ENCODE measurements at places on chromosomes 16 and 17. TPM values are rescaled to one million over a fixed set of nuclear protein-coding genes. Genes with fewer than 3 reads are reported as not detected.

- no peak for DNase-seq
Observed at GRCh38 chr16:24174504-24174903, 81.6 kb upstream of the CACNG3 start.

- no peak for DNase-seq
Observed at GRCh38 chr17:42566215-42566882, 551 bp upstream of the MLX start.

DNA sequence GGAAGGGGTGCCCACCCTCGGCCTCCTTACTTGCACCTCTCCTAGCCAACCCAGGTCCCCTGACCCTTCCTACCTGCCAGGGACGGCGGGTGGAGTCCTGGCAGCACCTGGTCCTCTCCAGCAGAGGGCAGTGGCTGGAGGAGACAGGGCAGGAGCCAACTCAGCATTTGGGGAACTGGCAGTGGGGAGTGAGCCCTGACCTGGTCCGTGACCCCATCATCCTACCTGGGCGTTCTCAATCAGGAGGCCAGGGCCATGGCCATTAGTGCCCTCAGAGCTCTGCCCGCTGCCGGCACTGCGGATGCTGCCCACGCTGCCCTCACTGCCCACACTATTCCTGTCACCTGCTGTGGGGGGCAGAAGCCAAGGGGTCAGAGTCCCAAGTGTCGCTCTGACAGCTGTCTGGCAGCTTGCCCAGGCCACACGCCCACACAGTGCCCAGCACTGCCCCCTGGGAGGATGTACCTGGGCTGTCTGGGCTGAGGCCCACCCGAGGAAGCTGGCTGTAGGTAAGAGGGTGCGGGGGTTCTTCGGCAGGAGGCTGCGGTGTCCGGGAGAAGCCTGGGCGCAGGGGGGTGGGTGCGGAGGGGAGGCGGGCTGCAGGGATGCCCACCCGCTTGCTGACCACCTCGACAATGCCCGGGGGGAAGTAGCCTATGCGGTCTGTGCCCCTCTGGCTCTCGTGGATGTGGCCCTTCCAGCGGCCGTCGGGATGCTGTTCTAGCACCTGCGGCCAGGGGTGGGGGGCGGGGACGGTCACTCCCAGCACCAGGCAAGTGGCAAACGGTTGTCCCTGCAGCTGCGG, 10.8 kb downstream of the CASKIN2 start:
- DNase-seq = peak; percentile 41

The SNAI3 gene
- total RNA-seq = 24.2 TPM

GRCh38 chr16:31451681-31452351, 7.5 kb upstream of the ARMC5 start:
- DNase-seq = no peak

DNA sequence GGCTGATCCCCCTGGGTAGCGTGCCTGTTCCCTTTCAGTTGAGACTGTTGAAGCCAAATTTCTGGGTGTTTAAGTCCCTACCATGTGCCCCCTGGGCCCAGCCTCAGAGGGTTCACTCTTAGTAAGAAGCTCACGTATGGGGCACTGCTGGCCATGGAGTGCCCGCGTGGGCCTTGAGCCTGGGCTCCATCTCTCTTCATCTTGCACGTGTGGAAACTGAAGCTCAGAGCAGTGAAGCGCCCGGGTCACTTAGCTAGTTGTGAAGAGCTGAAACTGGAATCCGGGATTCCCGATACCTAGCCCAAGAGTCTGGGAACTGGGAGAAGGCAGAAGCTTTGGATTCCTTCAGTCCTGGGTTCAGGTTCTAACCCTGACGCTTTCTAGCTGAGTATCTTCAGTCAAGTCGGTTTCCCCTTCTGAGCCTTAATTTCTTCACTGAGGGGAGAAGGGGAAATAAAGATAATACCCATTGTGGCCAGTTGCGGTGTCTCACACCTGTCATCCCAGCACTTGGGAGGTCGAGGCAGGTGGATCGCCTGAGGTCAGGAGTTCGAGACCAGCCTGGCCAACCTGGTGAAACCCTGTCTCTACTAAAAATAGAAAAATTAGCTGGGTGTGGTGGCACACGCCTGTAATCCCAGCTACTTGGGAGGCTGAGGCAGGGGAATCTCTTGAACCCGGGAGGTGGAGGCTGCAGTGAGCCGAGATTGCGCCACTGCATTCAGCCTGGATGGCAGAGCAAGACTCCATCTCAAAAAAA, 103.9 kb downstream of the OR1D5 start:
- no peak for DNase-seq

DNA sequence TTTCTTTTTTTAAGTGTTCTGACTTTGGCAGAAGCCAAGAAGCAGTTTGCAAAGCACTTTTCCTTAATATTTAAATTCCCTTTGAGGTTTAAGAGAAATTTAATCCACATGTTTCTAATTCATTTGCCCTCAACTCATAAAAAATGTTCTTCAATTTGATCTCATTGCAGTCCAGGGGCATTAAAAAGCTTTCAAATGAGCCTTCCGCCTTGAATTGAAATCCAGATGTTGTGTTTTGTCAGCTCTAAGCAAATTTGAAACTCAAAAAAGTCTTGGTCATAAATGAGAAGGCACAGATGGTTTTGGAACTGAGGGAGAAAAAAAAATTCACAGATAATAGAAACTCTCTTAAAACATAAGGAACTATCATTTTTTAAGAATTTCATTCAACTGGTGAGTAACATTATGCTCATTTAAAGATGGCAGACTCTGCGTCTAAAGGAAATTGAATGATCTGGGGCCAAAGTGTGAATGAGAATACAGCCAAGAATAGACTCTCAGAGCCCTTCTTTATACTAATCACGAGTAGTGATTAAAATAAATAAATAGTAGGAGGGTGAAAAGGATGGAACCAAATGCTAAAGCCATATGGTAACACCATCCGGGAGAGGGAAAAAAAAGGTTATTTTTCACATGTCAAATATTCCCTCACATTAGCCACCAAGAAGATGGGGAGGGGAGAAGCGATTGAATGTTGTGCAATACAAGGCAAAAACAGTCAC, 1304.7 kb downstream of the CDH8 start:
- no peak for DNase-seq

DNA sequence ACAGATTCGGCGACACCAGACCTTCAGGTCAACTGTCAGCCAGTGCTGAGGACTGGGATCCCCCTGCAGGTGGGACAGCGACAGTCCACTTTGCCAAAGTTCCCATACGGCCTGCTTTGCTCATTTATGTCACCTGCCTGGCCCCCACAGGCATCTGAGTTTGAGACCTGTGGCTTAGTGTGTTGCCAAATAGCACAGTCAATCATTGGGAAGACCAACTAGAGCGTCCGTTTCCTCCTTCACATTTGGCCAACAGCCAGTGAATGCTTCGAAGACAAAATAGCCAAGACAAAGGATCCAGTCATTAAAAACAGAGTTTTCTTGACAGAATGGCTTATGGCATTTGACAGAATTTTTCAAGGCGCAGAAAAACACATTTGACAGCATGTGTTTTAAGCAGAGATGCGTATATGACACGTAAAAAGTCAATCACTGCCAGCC, 113.8 kb downstream of the ABCC12 start:
- no peak for DNase-seq

- DNase-seq = no peak
Observed at GRCh38 chr17:64001763-64002529, 3.8 kb downstream of the PRR29 start.

The ENO3 gene
- total RNA-seq = 44.9 TPM

The EME1 gene
- 19.9 TPM for total RNA-seq

The TEX19 gene
- total RNA-seq = not detected

The TNFRSF12A gene
- total RNA-seq = 2.1 TPM

DNA sequence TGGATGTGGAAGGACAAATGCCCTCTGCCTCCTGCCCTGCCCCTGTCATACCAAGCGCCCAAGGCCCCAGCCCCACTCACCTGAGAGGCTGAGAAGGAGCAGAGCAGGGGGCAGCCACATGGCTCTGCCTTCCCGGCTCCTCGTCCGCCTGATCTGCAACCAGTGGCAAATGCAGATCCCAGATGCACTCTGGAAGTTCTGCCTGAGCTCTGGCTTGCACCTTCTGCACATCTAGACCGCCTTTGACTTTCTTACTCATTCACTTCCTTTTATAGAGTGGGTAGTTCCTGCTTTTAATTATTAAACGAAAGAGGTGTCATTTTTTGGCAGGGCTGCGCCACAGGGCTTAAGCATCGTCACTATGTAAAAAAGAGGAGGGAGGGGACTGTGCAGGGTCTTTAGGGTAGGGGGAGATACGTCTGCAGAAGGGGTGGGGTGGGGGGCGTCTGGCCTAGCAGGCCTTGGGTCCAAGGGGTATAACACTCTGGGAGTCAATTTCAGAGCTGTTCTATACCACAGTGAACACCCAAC, at the start of gene CD300LB:
CD300LB (minus strand) TSS at position 245 of the 531 bp plus-strand sequence; CDS start at position 120, 125 bp downstream.
- no peak for DNase-seq

- no peak for DNase-seq
Observed at GRCh38 chr17:17050346-17051345, 8.4 kb downstream of the MPRIP start.

The IGF2BP1 gene
- total RNA-seq = 0.04 TPM

The RNF222 gene
- 0.12 TPM for total RNA-seq

The COL1A1 gene
- total RNA-seq = 0.31 TPM

The ZNF423 gene
- not detected for total RNA-seq

The CACNG5 gene
- not detected for total RNA-seq

The GNAO1 gene
- 4.2 TPM for total RNA-seq

The PPP1R1B gene
- total RNA-seq = not detected

The UNC119 gene
- total RNA-seq = 46.6 TPM

The SERPINF2 gene
- 0.79 TPM for total RNA-seq

The IL32 gene
- total RNA-seq = 2,973 TPM

The LRRC36 gene
- not detected for total RNA-seq

The TBC1D3 gene
- not detected for total RNA-seq

DNA sequence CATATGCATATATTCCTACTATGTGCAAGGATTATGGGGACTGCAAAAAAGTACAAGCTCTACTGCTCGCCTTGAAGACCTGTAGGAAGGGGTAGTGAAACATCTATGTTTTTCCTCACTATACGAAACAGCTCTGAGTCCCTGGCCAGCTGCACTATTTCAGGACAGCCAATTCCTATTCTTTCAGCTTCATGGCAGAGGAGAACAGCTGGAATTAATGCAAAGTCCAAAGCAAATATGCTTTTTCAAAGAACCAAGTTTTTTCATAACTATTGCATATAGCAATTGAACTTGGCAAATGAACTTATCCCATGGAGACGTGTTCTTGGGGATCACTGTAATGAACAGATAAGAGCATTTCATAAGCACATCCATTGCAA, 122.3 kb downstream of the SPACA3 start:
- no peak for DNase-seq

The CFAP119 gene
- total RNA-seq = 3.0 TPM

GRCh38 chr17:77721846-77722160, 236.7 kb upstream of the TNRC6C start:
- peak; percentile 2 for DNase-seq

GRCh38 chr17:55341432-55341831, 76.7 kb downstream of the HLF start:
- no peak for DNase-seq

The PIK3R6 gene
- total RNA-seq = 6.2 TPM
